ENCODE measurements at places on chromosomes 4 and X.

DNA sequence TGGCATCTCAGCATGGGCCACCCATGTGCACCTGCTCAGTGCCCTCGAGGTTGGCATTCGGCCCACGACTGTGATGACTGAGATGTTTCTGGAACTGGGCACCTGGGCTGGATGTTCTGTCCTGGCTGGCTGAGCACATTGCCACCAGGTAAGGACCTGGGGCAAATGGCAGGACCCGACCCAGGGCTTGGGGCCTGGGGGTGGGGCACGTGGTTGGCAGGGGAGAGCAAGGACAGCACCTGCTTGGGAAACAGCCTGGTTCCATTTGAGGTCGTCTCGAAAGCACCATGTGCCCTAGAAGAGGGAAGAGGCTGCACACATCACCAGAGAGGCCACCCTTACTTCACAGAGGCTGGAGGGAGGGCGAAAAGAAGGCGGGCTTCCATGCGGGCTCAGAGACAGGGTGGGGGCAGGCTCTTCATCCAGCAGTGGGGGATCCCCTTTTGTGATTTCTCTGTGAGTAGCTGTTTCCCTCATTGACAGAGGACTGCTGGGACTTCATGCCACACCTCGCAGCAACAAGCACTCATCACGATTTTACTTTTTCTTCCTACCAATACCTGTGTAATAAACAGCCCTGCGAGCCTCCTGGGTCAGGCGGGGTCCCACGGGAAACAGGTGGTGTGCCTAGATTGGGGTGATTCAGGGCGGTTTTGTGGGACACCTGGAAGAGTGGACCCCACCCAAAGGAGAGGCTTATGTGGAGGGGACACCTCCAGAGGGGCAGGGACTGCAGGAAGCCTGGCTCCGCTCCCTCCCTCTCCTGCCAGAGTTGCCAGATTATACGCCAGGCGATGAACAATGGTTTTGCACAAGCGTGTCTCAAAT is 12.0 kb downstream of the TMEM187 start:
- peak; percentile 51 for DNase-seq

- DNase-seq = peak; percentile 49
These were observed 64.5 kb upstream of the STX18 start for GRCh38 chr4:4606321-4606720.

DNA sequence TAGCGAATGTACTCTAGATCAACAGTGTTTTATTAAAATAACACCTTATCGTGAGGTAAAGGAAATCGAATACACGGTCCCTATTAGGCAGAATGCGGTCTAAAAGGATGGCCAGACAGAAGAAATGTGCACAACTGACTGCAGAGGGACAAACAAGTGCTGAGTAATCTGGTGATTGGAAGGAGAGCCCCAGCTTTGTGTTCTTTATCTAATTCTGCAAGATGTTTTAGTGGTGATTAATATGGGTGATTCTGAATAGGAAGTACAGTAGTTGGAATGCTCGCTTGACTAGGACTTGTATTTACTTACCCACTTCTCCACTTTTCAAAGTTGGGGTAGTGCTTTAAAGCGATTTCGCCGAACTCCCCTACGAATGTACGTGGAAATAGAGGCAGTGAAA is 1.2 kb downstream of the WDR44 start:
- DNase-seq = peak; percentile 46

DNA sequence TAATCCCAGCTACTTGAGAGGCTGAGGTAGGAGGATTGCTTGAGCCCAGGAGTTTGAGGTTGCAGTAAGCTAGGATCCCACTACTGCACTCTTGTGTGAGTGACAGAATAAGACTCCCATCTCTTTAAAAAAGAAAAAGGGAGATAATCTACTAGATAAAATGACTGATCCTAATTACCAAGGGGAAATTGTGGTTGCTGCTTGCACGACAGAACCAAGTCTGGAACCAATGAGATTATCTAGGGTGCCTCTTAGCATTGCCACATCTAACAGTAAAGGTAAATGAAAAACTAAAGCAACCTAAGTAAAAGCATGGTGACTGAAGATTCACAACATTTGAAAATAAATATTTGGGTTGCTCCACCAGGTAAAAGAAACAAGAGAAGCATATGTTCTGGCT is 185.1 kb downstream of the PDHA2 start:
- DNase-seq = no peak

DNA sequence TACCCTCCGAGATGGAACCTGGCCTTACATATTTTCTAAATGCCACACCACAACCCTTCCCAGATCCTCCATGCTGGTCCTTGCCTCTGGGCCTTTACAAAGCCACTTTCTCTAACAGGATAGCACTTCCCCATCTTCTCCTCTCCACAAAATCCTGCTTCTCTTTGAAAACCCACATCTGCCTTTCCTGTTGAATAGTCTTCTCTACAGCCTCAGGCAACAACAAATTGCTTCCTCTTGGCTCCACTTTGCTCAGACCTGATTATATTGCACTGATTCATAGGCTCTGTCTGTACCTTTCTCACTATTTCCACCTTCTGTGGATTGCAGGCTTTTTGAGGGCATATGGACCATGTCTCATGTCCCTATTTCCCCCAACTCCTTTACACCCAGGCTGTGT is 203.7 kb upstream of the MBNL3 start:
- DNase-seq = no peak

DNA sequence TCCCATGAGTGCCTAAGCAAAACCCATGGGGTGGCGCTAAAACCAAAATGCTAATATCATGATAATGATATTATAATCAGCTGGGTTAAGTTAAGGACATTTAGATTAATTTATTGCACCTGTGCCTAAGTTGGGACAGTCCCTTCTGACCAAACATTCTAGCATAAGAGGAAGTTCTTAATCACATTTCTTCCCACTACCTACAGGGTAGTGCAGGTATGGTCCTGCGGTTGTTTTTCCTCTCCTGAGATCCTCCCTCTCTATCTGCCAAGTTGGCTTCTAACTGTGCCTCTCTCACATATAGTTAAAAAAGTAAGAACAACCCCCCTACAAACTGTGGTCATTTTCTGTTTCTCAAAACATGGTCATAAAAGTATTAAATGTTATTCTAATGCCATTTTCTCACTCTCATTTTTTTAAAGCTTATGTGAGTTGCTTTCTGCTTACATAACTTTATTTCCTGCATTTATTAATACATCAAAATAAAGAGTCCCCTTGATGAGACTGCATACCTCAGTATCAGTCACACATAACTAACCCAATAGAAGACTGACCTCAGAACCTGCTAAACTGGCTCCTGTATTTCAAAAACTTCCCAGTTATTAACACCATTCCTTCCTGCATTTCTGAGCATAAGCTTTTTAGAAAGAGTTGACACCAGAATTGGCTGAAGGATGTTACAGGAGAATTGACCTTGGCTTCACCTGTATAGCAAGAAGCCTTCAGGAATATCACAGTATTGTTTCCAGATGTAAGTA is 1332.5 kb downstream of the FSTL5 start:
- no peak for DNase-seq

DNA sequence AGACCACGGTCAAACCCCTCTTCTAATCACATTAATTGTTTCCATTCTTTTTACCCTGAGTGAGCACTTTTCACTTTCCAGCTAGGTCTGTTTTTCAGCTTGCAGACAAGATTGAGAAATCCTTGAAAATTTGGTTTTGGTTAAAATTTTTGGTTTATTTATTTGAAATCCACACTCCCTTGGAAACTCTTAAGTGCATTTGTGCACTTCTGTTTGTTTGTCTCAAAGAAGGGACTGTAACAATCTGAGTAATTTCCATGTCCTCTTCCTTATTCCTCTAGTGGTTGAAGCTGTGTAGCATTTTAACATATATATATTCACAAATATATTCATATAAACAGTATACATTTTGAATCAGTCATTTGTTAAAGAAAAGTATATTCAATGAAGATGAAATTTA is 333.3 kb downstream of the ANK2 start:
- DNase-seq = no peak

DNA sequence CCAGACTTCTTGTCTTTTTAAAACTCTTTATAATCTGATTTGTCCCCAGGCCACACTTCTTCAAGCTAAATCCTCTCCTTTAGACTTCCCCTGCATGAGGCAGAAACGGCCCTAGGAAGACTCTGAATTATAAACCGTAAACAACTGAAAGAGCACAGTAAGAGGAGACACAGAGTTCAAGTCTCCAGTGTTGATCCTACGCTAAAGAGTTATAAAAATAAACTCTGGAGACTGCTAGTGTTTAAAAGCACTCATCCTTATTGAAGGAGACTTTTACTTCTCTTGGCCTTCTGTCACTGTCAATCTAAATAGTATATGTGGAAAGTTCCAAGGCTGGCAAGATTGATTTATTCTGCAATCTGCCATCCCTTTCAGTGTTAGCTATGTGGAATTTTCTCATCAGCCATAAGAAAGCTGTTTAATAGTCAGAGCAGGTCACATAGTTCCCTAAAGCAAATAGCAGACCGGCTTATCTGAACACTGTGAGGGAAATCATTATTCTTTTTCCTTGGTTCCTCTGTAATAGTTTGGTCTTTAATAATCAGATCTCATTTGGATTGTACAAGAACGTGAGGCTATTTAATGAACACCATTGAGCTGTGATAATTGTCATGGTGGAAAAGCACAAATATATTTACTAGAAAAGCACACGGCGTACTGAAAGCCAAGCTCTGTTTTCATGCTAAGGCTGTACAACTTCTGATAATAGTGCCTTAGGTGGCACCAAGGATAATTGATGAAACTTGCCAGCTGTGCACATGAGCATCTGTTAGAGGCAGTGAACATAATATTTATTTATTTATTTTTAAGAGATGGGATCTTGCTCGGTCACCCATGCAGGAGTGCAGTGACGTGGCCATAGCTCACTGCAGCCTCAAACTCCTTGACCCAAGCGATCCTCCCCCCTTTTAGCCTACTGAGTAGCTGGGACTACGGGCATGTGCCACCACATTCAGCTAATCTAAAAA is 157.7 kb downstream of the CEP135 start:
- DNase-seq = no peak

GRCh38 chr4:42608551-42608950 is 48.4 kb downstream of the ATP8A1 start:
- DNase-seq = no peak

GRCh38 chr4:182314537-182314936 is 71.3 kb downstream of the TENM3 start:
- DNase-seq = no peak

DNA sequence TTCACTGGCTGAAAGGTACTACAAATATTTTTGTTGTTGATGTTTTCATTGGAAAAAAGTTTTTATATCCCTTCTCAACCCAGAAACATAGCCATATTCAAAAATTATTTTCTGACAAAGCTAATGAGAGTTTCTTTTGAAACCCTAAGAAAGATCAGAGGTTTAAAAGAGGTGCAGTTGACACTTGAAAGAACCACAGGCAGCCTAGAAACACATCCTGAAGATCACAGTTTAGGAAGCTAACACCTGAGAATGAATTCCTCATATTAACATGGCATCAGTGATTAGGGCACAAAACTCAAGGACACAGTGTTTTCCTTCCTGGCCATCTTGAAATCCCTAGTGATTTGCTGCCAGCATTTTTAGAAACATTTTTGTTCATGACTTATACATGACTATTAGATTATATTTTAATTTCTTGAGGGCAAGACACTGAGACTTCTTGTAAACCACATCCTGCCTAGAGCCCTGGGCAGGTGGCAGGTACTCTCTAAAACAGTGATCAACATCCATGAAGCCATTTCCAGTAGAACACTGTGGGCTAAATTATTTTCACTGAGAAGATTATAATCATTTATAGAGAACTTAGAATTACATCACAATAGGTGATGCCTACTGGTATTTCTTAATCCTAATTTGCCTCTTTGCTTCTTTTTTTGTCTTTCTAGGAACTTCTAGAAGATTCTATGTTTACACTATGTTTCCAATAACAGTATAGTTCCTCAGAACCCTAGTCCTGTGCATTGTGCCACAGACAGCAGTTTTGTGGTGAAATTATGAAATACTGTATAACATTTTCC is 80.0 kb downstream of the ARSJ start:
- no peak for DNase-seq

- DNase-seq = no peak
These were observed 10.6 kb upstream of the BCOR start for GRCh38 chrX:40108162-40108958.

- DNase-seq = peak; percentile 77
These were observed 4.2 kb upstream of the TMSB4X start for GRCh38 chrX:12970691-12971202.

- DNase-seq = peak; percentile 15
These were observed 136.0 kb upstream of the STX18 start for GRCh38 chr4:4677556-4678522.

DNA sequence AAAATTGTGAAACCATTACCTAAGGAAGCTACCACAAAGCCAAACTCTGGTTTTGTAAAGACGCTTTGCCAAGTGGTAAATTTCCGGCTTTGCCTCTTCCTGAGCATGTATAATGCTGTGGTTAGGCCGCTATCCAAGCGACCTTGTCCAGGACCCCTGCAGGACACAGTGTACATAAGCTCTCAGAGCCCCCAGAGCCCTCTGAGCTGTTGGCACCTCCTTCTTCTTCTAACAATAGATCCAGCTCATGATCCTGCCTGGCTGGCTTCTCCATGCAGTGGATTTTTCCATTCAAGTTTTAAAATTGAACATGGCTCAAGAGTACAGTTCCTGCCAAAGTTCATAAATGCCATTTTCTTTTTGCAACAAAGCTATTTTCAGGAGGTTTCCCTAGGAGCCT is 326.7 kb downstream of the MAPK10 start:
- no peak for DNase-seq

DNA sequence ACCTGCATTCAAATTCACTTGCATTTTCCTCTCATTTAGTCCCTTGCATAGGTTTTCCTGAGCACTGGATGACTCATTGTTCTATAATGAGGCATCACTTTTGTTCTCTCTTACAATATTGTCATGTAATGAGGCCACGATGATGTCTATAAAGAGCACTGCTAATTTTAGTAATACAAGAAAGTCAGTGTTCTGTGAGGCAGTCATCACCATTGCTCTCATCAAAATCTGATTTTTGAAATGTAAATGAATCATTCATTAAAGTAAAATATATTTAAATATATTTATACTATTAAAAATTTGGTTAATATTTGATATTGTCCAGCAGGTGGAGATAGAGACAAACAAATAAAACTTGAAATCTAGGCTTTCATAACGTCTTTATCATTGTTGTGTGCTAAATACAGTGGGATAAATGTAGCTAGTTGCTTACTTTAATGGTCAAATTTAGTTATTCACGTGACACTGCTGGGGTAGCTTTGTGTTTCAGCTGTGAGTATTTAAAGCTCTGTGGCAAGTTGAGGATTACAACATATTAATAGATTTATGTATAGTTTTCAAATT is 15.4 kb downstream of the HMGB2 start:
- peak; percentile 77 for DNase-seq

DNA sequence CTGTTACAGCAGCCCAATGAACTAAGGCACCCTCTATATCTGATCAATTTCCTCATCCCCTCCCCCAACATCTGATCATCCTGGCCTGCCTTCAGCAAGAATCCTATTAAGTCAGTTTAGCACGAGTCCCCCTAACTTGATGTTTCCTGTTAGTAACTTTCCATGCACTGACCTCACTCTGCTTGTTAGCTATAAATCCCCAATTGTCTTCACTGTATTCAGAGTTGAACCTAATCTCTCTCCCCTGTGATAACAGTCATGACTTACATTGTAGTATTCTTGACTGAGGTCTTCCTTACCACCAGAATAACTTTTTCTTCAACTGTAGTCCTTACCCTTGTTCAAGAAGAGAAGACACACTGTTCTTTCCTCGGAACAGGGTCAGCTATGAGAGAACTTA is 8.5 kb downstream of the ANXA5 start:
- peak; percentile 39 for DNase-seq

Measured in suppressor macrophage treated with lipopolysaccharide for 1 hour (primary cell).